A549 treated with DMSO at 1 μM for 4 hours (cell line): ENCODE measurements at places on chromosomes 1 and 21. TPM values are rescaled to one million over a fixed set of nuclear protein-coding genes. Genes with fewer than 3 reads are reported as not detected.

Gene PRAMEF1
- total RNA-seq, result not detected in 5 replicates

Gene COL16A1
- total RNA-seq, result 4.2 to 7.5 TPM (median 5.3 TPM) in 5 replicates

Gene TRIM62
- 2.2 to 2.6 TPM (median 2.5 TPM) in 5 replicates for total RNA-seq

Gene ADCY10
- 0.08 to 0.17 TPM (median 0.12 TPM) in 5 replicates for total RNA-seq

Gene AQP10
- not detected in 5 replicates for total RNA-seq

Gene OR2W3
- total RNA-seq, result not detected in 5 replicates

Gene ACTL8
- total RNA-seq, result 1.7 to 2.0 TPM (median 1.8 TPM) in 5 replicates

Gene MAP3K21
- total RNA-seq, result 11.7 to 14.2 TPM (median 13.6 TPM) in 5 replicates

Gene SPSB1
- 27.5 to 33.4 TPM (median 28.6 TPM) in 5 replicates for total RNA-seq

Gene PRKCZ
- total RNA-seq, result 7.4 to 9.7 TPM (median 7.7 TPM) in 5 replicates

Gene RHD
- total RNA-seq, result not detected in 5 replicates

Gene GPR161
- total RNA-seq, result 9.2 to 15.6 TPM (median 12.6 TPM) in 5 replicates

Gene ESRRG
- total RNA-seq, result not detected in 5 replicates

Gene FLG2
- not detected in 5 replicates for total RNA-seq

Gene OR6K3
- total RNA-seq, result not detected in 5 replicates

Gene LY9
- 0.07 to 0.18 TPM (median 0.11 TPM) in 4 of 5 replicates, not detected in the other for total RNA-seq

Gene PDPN
- not detected in 5 replicates for total RNA-seq

Gene PGLYRP4
- total RNA-seq, result not detected in 5 replicates

Gene ATAD3C
- not detected in 5 replicates for total RNA-seq

Gene S100A9
- 0.52 to 1.0 TPM (median 0.95 TPM) in 5 replicates for total RNA-seq

Gene CLCA2
- total RNA-seq, result not detected in 5 replicates

Gene FAM78B
- total RNA-seq, result 0.15 to 0.38 TPM (median 0.36 TPM) in 5 replicates

Gene CRABP2
- 9.9 to 13.9 TPM (median 11.1 TPM) in 5 replicates for total RNA-seq

Gene NBPF11
- total RNA-seq, result 4.5 to 5.1 TPM (median 5.0 TPM) in 5 replicates

Gene COQ8A
- 18.9 to 24.1 TPM (median 21.4 TPM) in 5 replicates for total RNA-seq

Gene KCNA2
- total RNA-seq, result 0.01 to 0.06 TPM (median 0.03 TPM) in 4 of 5 replicates, not detected in the other

Gene IL19
- total RNA-seq, result not detected in 5 replicates

Gene CELSR2
- 4.6 to 6.2 TPM (median 5.8 TPM) in 5 replicates for total RNA-seq
